ENCODE measurements at places on chromosomes 7 and 10. TPM values are rescaled to one million over a fixed set of nuclear protein-coding genes. Genes with fewer than 3 reads are reported as not detected.

The CPN1 gene
- polyA plus RNA-seq: 0.06 TPM

The EXOC4 gene
- 45.4 TPM for polyA plus RNA-seq

The OPN1SW gene
- polyA plus RNA-seq: 0.18 TPM

The AGAP5 gene
- 16.6 TPM for polyA plus RNA-seq

The COBL gene
- 30.5 TPM for polyA plus RNA-seq

The GJD4 gene
- polyA plus RNA-seq: 0.09 TPM

The ANKRD30A gene
- polyA plus RNA-seq: 0.01 TPM

The GRIFIN gene
- polyA plus RNA-seq: not detected

The ANLN gene
- 19.4 TPM for polyA plus RNA-seq

The AP1S1 gene
- polyA plus RNA-seq: 56.4 TPM

The GIMAP2 gene
- 9.3 TPM for polyA plus RNA-seq

The TMEM273 gene
- 5.5 TPM for polyA plus RNA-seq

The LDB3 gene
- 4.0 TPM for polyA plus RNA-seq

The ADRA2A gene
- 5.4 TPM for polyA plus RNA-seq

The NPSR1 gene
- polyA plus RNA-seq: 0.16 TPM

The KEL gene
- polyA plus RNA-seq: 181 TPM
